ENCODE measurements at places on chromosomes 4 and X. TPM values are rescaled to one million over a fixed set of nuclear protein-coding genes. Genes with fewer than 3 reads are reported as not detected.

TADA2B gene
- total RNA-seq, result 8.6 TPM

DNA sequence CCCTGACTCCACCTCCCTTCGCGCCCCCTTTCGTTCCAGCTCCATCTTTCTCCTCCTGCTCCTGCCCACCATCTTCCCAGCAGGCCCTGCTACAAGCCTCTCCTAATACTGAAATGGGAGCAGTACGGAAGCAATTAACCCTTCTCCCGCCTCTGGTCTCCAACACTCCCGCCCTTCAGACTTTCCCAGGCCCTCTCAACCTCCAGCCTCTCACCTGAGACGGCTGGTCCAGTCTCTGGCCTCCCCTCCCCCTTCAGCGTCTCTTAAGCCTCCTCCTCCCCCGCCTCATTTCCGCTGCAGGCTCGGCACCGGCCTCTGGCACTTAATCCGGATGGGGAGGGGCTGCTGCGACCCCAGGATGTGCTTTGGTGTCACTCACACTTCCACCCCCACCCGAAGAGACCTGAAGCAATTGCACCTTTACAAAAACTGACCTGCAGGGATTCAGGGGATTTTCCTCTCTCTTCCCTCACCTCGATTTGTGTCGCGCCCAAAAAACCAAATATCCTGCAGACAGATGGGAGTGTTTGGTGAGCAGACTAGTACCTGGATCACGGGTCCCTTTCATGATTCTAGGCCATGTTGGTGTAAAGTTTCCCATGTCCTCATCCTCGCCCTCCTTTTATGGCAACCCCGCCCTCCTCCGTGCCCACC, 657 bp downstream of the TCEAL8 start:
- no peaks in the 10 kb centered on the region for H3K36me3 ChIP-seq
- no peaks in the 10 kb centered on the region for H3K27me3 ChIP-seq
- H3K27ac ChIP-seq, result peak overlapping the region; percentile 79
- H3K4me1 ChIP-seq, result peaks cover 49% of the 10 kb centered on the region
- peak overlapping the region; percentile 68 for H3K4me3 ChIP-seq

TLR6 gene
- total RNA-seq, result 0.52 TPM

DNA sequence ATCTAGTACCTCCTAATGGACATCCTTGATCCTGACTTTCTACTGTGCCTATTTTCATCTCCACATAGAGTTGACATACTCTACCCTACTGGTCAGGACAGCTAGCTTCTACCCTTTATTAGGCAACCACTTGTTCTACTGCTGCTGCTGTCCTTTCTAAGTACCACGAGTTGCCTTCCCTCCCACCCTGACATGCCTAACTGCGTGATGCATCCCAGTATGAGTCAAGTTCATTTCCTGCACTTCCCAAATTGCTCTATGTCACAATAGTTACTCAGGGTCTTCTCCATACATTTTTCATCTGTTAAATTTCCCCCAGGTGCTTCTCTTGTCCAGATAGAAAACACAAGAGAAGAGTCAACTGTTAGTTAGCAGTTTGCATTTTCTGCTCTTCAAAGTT, 133.4 kb downstream of the TBC1D19 start:
- H3K27ac ChIP-seq, result no peak overlapping the region
- no peak overlapping the region for H3K4me3 ChIP-seq
- H3K27me3 ChIP-seq, result no peaks in the 10 kb centered on the region
- no peaks in the 10 kb centered on the region for H3K36me3 ChIP-seq
- no peak for DNase-seq
- no peaks in the 10 kb centered on the region for H3K4me1 ChIP-seq

GRCh38 chr4:77015390-77015789, 60.4 kb downstream of the CCNI start:
- no peaks in the 10 kb centered on the region for H3K4me1 ChIP-seq
- H3K4me3 ChIP-seq, result no peak overlapping the region
- no peak for DNase-seq
- H3K36me3 ChIP-seq, result peaks cover 50% of the 10 kb centered on the region
- no peak overlapping the region for H3K27ac ChIP-seq
- H3K27me3 ChIP-seq, result no peaks in the 10 kb centered on the region

DNA sequence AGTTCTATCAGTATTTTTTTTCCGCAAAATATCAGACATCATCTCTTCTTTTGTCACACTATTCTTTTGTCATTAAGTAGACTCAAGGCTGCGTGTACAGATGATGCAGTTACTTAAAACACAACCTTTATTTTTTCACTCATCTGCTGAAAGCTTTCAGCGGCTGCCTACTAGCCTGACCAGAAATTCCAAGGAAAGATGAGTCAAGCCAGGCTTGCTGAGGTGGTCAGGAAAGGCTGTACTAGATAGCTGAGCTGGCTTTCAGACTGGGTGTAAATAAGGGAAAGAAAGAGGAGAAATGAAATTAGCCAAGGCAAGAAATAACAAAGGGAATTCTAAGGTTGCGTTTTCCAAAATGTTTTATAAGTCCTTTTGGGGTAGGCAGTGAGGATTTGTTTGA, 17.9 kb downstream of the STK26 start:
- H3K4me1 ChIP-seq, result peaks cover 12% of the 10 kb centered on the region
- H3K27me3 ChIP-seq, result no peaks in the 10 kb centered on the region
- no peak overlapping the region for H3K27ac ChIP-seq
- H3K36me3 ChIP-seq, result no peaks in the 10 kb centered on the region

DNA sequence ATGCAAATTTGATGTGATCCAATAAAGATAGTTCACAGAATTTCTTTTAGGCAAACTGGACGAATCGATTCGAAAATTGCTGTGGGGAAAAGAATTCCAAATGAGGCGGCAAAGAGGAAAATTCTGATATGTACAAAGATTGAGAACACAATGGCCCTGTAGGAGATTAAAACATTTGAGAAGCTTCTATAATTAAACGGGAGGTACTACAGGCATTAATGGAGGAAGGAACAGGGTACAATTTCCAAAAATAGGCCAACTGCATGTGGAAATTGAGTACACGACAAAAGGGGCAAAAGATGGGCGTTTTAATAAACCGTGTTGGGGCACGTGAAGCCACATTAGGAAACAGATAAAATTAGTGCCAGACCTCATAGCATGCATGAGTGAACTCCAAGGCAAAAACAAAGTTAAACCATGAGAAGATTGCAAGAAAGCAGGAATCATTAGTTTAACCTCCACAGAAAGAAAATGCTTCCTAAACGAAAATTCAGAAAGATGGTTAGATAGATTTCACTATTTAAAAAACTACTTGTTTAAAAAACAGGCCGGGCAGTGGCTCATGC, 68.4 kb downstream of the DHRSX start:
- no peak overlapping the region for H3K27ac ChIP-seq
- H3K4me3 ChIP-seq, result no peak overlapping the region
- H3K4me1 ChIP-seq, result peaks cover under 1% of the 10 kb centered on the region
- H3K36me3 ChIP-seq, result no peaks in the 10 kb centered on the region
- DNase-seq, result no peak

GRCh38 chr4:140018931-140019618, 134.9 kb downstream of the MAML3 start:
- H3K36me3 ChIP-seq, result no peaks in the 10 kb centered on the region
- H3K4me3 ChIP-seq, result 0 out of 2 replicates have a peak overlapping the region, but pooled peaks have one; percentile 13
- peak overlapping the region; percentile 48 for H3K27ac ChIP-seq
- no peaks in the 10 kb centered on the region for H3K27me3 ChIP-seq
- DNase-seq, result peak; percentile 6
- H3K4me1 ChIP-seq, result peaks cover 33% of the 10 kb centered on the region
